ENCODE measurements at places on chromosomes 7 and 10.

DNA sequence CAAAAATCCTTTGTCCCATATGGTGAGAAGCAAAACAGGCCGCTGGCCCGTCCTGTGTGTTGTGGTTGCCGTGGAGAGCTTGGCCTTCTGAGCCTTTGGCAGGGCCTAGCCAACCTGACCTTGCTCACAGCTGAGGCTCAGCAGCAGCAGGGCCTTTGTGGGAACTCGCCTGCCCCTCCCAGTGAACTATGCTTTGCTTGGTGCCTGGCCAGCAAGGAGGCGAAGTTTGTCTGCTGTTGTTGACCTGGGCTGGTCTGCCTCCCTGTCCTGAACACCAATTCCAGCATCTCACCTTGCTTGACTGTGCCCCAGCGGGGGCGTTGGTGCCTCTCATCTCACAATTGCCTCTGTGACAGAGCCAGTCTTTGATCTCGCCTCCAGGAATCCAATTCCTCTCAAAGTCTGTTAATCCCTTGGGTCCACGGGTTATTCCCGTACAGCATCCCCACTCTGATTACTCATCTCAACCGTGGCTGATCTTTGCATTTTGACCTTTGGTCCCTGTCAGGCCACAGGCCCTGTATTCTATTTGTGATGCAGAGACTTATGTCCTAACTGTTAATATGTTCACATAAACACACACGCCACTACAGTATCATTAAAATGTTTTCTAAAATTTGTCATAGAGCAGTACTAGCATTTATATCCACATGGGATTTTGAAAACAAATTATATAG lies 22.6 kb downstream of the EPDR1 start:
- DNase-seq = no peak

DNA sequence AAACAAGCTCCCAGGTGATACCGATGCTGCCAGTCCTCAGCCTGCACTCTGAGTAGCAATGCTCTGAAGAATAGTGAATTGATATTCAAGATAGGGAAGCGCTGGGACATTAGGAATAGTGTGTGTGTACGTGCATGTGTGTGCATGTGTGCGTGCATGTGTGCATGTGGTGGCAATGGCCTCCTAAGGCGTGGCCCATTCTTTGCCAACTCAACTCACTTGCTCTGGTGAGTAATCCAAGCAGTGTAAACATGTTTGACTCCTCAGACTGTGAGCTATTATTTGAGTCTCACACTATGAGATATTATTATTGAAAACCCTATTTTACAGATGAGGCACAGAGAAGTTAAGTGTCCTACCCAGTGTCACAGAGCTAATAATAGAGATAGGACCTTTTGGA lies 186.6 kb downstream of the RAB11FIP2 start:
- no peak for DNase-seq

DNA sequence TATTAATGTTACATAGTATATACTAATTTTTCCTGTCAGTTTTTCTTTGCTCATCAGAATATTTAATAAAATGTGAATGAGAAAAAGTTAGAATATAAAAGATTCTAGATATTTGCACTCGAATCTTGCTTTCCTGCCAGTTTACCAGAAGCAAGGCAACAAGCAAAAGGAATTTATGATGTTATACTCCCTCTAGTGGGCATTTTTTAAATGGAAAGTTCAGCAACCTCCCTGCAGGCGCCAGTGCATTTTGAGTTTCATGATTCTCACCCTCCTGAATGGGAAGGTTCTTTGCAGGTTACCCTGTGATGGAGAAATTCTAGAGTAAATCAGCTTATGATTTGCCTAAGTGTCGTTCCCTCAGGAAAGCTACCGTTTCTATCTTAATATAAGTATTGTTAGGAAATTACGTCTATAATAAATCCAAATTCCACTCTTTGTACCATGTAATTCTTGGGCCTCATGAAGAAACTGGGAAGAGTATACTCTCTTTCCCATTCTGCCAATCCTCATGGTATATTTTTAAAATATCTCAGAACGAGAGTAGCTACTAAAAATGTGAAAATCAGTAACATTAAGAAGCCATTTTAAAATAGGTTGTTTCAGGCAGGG lies 350.0 kb downstream of the CRPPA start:
- DNase-seq = no peak

- DNase-seq = no peak
Observed at GRCh38 chr7:20153567-20153966, 63.6 kb downstream of the MACC1 start.

- no peak for DNase-seq
Observed at GRCh38 chr7:78280276-78280675, 481.7 kb downstream of the PHTF2 start.

DNA sequence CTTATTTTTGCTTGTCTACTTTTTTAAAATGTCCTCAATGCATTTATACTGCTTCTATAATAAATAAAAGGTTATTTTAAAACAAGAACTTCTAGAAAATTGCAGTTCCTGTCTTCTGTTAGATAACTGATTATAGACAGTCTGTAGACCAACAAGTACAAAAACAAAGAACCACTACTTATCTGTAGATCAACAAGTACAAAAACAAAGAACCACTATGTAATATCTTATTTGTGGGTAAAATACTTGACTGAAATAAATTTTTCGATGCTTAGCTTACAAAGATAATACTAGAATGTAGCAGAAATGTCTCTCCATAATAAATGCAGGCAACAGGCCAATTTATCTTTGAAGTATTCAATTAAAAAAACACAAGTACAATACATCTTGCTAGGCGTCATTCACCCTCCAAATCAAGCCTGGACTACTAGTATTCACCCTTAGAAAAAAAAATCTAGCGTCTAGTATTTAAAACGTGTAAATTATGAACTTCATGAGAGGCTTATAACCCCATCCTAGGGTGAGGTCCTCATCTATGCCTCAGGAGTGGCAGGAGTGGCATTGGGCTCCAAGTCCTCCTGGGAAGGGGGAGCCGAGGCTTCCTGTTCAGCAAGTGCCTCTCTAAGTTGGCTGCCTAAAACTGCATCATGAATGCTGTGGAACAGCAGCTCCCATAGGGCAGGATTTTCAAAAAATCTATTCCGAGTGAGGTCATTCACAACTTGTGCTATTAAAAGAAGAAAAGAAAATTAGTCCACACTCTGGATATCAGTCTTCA lies 26.6 kb downstream of the PSMC2 start:
- DNase-seq = no peak

DNA sequence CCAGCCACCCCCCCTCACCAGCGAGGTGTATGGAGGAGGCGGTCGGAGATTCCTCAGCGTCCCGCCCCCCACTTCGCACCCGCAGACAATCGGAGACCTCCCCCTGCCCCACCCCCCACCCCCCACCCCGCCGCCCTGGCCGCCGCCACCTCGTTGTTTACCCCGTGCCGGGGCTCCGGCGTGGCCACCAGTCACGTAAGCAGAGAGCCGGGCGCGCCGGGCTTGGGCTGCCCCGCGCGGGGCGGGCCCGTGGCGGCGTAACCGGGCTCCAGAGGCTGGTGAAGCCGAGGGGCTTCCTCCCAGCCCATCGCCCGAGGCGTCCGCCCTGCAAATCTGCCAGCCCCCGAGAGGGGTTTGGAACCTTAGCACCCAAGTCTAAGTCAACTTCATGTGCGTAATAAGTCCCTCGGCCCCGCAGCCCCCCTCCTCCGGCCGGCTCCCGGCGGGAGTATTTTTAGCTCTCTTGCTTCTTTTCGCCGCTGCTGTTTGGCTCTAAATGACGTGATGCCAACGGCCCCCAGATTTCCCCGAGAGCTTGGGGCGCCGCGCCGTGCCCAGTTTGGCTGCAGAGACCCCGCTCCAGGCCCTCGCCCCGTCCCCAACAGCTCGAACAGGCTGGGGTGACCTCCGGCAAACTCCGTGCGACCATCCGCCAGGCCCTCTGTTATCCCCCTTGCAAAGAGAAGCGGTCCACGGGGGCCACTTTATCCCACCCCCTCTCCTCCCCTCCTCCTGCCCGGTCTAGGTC lies 2.7 kb downstream of the MXI1 start:
- no peak for DNase-seq

DNA sequence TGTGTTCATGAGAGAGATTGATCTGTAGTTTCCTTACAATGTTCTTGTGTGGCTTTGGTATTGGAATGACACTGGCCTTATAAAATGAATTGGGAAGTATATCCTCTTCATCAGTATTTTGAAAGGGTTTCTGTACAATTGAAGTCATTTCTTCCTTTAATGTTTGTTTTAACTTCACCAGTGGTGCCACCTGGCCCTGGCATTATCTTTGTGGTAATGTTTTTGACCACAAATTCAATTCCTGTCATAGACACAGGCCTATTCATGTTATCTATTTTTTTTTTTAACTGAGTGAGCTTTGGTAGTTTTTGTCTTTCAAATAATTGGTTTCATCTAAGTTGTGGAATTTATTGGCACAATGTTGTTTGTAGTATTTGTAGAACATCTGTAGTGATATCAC lies 127.7 kb downstream of the CDK14 start:
- DNase-seq = no peak

GRCh38 chr10:98047009-98047741 lies 16.8 kb upstream of the CRTAC1 start:
- DNase-seq = no peak

GRCh38 chr10:48503293-48503911 lies 101.5 kb downstream of the ARHGAP22 start:
- DNase-seq = no peak

DNA sequence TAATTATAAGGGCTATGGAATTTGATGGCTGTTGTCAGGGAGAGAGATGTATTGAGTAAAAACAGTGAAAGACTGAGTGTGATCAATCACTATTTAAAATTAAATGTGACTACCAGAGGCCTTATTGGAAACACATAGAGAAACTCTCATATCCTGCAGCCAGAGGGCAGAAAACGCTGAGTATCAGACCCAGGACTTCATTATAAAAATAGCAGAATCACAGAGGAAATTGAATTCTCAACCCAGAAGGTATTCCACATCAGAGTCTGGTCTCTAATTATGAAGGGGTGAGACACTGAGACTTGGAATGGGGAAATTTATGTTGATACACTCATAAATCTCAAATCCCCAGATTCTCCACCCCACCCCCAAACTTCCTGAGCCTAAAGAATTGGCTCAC lies 69.5 kb upstream of the IL6 start:
- no peak for DNase-seq

GRCh38 chr10:32489158-32489557 lies 43.2 kb downstream of the CCDC7 start:
- DNase-seq = no peak

- no peak for DNase-seq
Observed at GRCh38 chr7:26370011-26370410, 78.3 kb downstream of the SNX10 start.

- DNase-seq = no peak
Observed at GRCh38 chr7:136036336-136036735, 59.2 kb upstream of the MTPN start.

- DNase-seq = no peak
Observed at GRCh38 chr10:91996266-91996665, 72.7 kb downstream of the BTAF1 start.

DNA sequence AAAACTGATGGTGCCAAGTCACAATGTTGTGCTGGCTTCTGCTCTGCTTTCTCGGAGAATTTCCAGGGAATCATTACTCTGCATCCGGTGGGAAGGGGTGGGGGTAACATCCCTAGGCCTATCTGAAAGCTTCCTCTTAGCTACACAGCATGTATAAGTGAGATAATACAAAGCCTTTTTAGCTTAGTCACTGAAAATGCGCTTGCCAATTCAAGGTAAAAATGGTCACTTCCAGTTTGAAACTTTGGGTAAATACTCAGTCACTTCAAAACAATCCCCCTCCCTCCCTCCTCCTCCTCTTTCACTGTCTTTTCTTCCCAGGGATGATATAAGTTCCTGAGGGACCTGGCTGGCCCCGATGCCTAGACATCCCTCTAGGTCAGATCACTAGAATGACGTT lies 57.3 kb upstream of the APBB1IP start:
- DNase-seq = no peak

- DNase-seq = no peak
Observed at GRCh38 chr10:71325267-71325666, 6.2 kb downstream of the SLC29A3 start.

- no peak for DNase-seq
Observed at GRCh38 chr10:1603181-1603580, 134.1 kb downstream of the ADARB2 start.

GRCh38 chr7:4724648-4725013 lies 42.5 kb downstream of the FOXK1 start:
- no peak for DNase-seq

GRCh38 chr10:86413046-86413728 lies 46.6 kb upstream of the GRID1 start:
- DNase-seq = no peak

- DNase-seq = no peak
Observed at GRCh38 chr10:79394664-79395063, 47.4 kb downstream of the PPIF start.

GRCh38 chr7:148296994-148297644 lies 293.4 kb upstream of the C7orf33 start:
- no peak for DNase-seq

DNA sequence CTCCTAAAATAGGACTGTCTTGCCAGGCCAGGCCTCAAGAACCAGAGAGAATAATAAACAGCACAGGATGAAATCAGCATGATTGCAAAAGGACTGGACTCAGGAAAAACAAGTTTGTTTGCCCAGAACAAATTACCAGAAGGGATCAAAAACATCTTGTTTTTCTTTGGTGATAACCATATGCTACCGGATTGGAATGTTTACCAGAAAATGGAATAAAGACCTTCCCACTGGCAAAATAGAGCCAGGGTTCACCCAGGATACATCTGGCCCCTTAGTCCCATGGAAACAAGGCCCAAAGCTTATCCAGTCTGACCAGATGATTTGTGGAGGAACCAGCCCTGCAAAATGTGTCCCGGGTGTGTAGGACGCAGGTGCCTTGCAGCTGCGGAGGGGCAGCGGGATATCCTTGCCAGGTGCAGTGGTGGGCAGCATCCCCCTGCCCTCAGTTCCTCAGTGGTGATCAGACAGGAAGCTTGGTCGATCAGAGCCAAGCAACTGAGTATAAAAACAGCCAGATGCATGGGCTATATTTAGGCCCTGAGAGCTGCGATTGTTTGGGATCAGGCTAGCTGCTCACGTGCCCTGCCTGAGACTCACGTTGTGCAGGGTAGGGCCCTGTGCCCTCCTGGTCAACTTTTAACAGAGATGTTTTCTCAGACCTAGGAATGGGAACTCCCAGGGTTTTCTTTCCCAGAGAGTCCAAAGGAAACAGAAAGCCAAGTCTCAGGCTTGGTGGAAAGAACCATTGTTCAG lies 4.6 kb upstream of the ZNF22 start:
- no peak for DNase-seq

GRCh38 chr7:47343061-47343455 lies 238.9 kb downstream of the TNS3 start:
- no peak for DNase-seq

DNA sequence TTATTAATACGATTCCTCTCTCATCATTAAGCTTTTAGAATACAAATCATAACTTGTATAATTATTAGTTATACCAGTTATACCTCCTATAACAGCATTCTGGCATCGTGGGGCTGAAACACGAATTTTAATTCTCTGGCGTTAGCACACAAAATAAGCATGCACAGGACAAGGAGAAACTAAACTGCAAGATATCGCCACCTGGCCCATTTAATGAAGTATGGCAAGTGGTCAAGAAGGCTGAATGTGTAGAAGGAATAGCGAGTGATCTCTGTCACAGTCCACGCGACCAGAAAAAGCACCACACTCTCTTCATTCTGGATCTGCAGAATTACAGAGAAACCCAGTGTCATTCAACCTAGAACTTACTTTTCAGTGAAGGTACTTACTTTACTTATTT lies 18.1 kb downstream of the HACD1 start:
- DNase-seq = no peak

GRCh38 chr7:115037128-115037802 lies 115.4 kb downstream of the MDFIC start:
- DNase-seq = no peak

- no peak for DNase-seq
Observed at GRCh38 chr7:37831244-37831643, 17.2 kb upstream of the NME8 start.

All from CD4-positive, alpha-beta T cell treated with Interferon gamma for 1 hour (primary cell).